ENCODE measurements at places on chromosomes 4 and X. TPM values are rescaled to one million over a fixed set of nuclear protein-coding genes. Genes with fewer than 3 reads are reported as not detected.
A peak's percentile ranks its signal among the peaks of the same experiment; 100 is the strongest.

- DNase-seq: no peak
These were observed 19.5 kb downstream of the EPGN start for GRCh38 chr4:74327762-74328161.

CDX4 gene
- not detected for total RNA-seq

DNA sequence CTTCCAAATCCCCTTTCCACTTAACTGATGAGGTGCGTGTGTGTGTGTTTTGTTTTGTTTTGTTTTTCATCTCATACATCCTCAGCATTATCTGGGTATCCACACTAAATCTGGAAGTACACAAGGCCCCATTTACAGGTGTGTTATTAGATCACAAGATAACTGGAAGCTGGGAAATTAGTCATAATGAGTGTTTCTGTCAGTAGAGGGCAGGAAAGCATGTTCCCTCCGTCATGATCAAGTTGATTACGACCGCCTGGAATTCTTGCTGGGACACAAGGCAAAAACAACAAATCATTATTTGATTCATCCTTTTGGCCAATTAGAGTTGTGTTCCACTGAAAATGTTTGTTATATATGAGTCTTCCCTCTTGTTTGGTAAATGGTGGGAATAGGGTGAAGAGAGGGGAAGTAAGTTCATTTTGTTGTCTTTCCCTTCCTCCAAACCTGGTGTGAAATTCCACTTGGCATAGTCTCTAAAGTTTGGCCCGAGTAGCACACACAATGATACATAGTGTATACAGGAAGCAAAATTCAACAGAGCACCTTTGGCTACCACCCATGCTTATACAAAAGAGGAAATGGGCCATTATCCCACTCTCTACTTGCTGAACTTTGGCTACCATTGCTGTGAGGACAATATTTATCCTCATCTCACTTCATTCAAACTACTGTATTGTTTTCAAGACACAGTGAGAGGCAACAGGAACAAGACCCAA lies 33.3 kb upstream of the TLL1 start:
- no peak for DNase-seq

RAB40AL gene
- total RNA-seq: 0.88 TPM

GRCh38 chrX:37871626-37872302 lies 24.4 kb upstream of the DYNLT3 start:
- DNase-seq: peak; percentile 87

DNA sequence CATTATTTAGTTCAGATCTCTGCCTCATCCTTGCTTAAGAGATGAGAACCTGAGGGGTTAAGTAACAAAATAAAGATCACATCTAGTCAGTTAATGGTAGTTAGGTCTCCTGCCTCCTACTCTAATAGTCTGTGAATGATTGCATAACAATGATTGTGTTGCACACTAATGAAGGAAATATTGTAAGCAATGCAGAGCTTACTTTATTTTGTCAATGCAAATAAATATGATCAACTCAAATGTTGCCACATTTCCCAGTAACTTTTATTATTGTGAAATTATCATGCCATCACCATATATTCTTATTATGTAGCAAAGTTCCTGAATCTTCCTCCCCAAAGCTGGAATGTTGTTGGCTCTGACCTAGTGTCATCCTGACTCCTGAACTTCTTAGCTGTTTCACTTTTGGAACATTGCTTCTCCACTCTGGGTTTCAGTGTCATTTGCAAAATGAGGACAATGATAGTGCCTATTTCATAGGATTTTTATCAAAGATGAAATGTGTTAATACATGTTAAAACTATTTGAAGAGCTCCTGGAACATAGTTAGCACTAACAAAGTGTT lies 17.0 kb upstream of the GABRA4 start:
- no peak for DNase-seq

UNC5C gene
- total RNA-seq: 13.6 TPM

- no peak for DNase-seq
These were observed 83.9 kb upstream of the ARHGAP24 start for GRCh38 chr4:85391071-85391470.

DNA sequence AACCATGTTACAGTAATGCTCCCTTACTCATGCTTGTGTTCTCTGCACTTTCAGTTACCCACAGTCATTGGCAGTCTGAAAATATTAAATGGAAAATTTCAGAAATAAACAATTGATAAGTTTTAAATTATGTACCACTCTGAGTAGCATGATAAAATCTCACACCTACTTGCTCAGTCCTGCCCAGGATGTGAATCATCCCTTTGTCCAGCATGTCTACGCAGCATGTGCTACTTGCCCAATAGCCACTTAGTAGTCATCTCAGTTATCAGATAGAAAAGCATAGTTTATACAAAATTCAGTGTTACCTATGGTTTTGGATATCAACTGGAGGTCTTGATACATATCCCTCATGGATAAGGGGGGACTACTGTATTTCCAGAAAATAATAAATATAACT lies 577.1 kb downstream of the GALNTL6 start:
- no peak for DNase-seq

GRCh38 chrX:106963111-106963510 lies 36.9 kb downstream of the MORC4 start:
- no peak for DNase-seq

GRCh38 chr4:21801661-21802385 lies 146.7 kb downstream of the KCNIP4 start:
- DNase-seq: peak; percentile 9

DNA sequence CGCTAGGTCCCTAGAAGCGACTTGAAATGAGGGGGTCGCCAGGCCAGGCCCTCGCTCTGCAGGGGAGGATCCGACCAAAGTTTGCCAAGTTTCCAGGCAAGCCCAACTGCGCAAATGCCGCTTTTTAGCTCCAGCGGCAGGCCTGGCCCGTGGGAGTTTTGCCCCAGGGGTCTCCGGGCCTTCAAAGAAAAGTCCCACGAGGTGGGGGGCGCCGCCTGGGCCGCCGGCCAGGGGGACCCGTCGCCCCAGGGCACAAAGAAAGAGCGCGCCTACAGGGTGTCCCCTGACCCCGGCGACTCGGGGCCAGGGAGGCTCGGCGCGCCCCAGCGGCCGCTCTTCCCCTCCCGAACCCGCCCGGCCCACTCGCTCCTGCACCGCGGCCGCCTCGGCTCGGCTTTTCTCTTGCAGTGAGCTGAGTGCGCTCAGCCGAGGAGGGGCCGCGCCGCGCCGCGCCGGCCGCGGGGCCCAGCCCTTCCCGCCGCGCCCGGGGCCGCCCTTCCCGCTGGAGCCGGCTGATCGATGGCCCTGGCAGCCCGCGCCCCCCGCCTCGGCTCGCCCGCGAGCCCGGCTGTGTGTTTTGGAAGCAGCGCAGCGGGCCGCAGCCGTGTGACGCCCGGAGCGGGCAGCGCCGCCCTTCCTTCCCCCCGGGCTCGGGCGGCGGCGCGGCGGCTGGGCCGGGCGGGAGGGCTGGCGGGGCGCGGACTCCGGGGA lies 754 bp upstream of the KLF3 start:
- DNase-seq: no peak

CTAG1A gene
- not detected for total RNA-seq

DNA sequence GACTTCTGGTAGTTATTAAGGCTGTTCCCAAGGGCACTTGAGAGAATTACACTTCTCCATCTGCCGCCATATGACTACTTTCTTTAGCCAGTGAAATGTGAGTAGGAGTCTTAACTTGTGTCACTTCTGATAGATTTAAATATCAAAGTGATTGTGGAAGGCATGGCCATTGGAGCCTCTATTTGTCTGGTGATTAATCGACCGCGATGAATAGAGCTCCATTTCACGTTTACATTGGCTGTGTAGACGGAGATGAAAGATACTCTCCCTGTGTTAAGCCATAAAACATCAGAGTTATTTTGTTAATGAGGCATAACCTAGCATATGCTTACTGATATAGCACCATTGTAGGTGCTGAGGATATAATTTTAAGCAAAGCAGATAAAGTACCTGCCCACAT lies 852.4 kb downstream of the CCSER1 start:
- DNase-seq: no peak

DNA sequence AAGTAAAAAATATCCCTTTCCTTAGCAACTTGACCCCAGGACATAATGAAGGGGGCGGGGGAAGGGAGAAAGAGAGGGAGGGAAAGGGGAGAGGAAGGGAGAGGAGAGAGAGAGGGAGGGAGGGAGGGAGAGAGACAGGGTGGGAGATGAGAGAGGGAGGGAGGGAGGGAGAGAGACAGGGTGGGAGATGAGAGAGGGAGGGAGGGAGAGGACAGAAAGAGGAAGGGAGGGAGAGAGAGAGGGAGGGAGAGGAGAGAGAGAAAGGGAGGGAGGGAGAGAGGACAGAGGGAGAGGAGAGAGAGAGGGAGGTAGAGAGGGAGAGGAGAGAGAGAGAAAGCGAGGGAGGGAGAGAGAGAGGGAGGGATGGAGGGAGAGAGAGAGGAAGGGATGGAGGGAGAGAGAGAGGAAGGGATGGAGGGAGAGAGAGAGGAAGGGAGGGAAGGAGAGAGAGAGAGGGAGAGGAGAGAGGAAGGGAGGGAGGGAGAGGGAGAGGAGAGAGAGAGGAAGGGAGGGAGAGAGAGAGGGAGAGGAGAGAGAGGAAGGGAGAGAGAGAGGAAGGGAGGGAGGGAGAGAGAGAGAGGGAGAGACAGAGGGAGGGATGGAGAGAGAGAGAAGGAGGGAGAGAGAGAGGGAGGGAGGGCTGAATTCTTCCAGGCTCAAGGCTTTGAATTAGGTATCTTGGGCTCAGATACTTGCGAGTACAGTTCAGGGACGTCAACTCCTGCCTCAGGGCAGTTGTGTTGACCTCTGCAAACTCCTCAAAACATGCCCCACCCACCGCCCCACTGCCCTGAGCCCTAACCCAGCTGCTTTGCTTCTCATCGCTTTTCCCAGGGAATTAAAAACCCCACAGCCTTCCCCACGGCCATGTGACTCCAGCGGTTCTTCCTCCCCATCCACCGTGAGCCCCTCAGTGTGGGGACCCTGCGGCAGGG lies 40.0 kb upstream of the ADRA2C start:
- no peak for DNase-seq

GRCh38 chrX:39174772-39175417 lies 373.6 kb downstream of the MID1IP1 start:
- no peak for DNase-seq

DNA sequence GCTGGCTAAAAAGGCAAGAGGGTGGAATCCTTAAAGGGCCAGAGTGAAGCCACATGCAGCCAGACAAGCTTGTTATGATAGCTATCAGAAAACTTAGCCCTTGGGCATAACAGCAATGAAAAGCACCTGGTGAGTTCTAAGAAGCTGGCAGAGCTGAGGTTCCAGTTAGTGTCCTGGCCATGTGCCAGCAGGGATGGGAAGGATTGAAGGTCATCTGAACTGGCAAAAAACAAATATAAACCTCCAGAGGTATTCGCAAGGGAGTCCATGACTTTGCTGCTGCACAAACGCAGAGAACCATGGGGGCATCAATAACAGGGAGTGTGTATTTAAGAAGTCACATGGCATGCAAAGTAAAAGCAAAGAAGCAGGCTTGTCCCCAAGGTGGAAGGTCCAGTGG lies 208.9 kb downstream of the FAM47A start:
- no peak for DNase-seq

- DNase-seq: peak; percentile 25
These were observed 267.3 kb downstream of the DCTD start for GRCh38 chr4:182649698-182650477.

GRCh38 chr4:176404621-176405020 lies 84.9 kb downstream of the SPCS3 start:
- DNase-seq: no peak

GRCh38 chrX:100905620-100906019 lies 23.1 kb downstream of the XKRX start:
- DNase-seq: no peak

- DNase-seq: no peak
These were observed 92.2 kb downstream of the LPAR4 start for GRCh38 chrX:78839711-78840110.

DNA sequence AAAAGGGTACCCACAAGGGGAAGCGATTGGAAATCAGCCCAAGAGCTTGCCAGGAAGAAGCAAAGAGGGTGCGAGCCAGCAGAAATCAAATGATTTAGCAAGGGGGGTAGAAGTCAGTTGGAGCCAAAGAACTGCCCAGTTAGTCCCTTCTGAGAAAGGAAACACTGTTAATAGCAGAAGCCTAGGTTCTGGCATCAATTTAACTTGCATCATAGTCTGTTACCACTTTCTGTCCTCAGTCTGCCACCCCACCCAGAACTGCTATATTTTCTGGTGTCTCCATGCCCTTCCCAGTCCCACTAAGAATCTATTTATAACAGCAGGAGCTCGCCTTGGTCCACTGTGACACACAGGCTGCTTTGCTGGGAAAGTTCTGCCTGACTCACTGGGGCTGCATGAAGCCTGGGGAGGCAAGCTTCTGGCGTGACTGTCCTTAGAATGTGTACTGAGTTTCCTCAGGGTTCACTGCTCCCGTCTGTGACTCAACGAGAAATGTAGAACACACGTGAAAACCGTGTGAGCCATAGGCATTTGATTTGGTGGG lies 157.8 kb upstream of the TTC29 start:
- DNase-seq: peak; percentile 91

ODAPH gene
- not detected for total RNA-seq

SPIN4 gene
- 4.7 TPM for total RNA-seq

PNMA5 gene
- not detected for total RNA-seq

GRCh38 chrX:12249997-12250396 lies 111.7 kb downstream of the FRMPD4 start:
- DNase-seq: no peak

GAGE2A gene
- total RNA-seq: not detected

DNA sequence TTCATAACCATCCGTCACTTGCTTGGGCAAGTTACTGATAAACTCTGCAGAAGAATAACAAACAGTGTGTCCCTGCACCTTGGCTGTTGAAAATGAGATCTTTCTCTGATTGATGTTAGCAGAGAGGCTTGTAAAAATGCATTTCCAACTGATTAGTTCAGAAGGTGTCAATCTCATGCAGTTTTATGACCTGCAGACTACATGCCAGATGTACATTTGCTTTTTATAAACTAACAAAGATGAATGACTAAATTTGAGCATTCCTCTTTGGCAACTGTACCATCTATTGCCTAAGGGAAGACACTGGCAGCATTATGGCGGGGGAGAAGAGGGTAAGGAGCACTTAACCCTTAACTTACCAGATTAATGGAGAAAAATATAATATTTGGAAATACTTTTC lies 192.8 kb downstream of the DCTD start:
- DNase-seq: no peak

SLAIN2 gene
- 77.2 TPM for total RNA-seq

P2RY10 gene
- not detected for total RNA-seq

- no peak for DNase-seq
These were observed 32.4 kb downstream of the PPARGC1A start for GRCh38 chr4:23857367-23857959.

DNA sequence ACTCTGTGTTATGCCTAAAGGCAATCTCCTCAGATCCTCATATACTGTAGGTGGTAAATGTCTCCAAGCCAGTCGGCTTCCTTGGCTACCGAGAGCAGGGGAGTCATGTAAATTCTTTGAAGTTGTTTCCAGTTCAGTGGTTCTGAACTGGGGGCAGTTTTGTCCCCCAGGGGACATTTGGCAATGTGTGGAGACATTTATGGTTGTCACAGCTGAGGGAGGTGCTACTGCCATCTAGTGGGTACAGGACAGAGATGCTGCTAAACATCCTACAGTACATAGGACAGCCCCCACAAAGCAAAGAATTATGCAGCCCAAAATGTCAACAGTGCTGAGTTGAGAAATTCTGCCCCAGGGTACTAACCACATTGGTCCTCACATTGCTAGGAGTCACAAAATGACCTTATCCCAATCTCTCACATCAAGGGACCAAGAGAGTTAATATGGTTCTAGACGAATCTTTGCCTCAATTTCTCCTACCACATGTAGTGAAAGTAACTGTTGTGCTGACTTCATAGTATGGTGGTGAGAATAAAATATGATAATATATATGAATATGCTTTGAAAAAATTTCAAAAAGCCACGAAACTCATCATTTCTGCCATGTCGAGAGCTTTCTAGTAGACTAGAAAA lies 104.4 kb upstream of the ARHGAP24 start:
- DNase-seq: no peak

All from osteoblast (primary cell).